ENCODE measurements at places on chromosomes 2 and 18.

- no peak for DNase-seq
These were observed 32.2 kb upstream of the GMCL1 start for GRCh38 chr2:69797235-69797634.

- no peak for DNase-seq
These were observed 181.5 kb downstream of the TCF4 start for GRCh38 chr18:55406451-55406991.

DNA sequence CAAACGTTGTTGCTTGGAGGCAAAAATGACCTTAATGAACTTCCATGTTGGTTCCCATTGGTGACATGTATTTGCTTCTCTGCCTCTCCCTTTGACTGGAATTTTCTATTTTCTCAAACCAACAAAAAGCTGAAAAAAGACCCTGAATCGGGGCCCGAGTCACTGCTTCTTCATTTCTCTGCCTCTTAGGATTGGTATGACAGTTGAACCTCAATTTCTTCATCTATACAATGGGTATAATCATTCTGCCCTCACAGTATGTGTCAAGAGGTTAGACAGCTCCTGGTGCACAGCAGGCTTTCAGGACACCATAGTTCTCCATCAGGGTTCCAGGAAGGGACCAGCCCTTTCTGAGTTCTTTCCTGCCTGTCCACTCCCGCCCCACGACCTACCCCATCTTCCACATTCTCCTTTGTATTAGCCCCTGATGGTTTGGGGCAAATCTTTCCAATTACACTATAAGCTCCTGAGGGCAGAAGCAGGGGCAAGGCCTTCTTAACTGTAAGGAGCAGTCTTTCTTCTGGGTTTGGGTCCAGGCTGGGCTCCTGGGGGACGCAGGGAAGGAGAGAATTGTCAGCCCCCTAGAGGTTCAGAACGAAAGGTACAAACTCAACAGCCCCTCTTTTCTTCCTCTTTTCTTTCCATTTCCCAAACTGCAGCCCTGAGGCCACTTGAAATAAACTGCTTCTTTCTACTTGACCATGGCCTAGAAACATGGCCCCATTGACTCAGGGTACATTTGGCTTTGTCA lies 6.3 kb upstream of the PKDCC start:
- DNase-seq = no peak

- DNase-seq = peak; percentile 10
These were observed 808.1 kb downstream of the RNF144A start for GRCh38 chr2:7725171-7725849.

GRCh38 chr2:241857572-241858121 lies 1.0 kb downstream of the PDCD1 start:
- no peak for DNase-seq

DNA sequence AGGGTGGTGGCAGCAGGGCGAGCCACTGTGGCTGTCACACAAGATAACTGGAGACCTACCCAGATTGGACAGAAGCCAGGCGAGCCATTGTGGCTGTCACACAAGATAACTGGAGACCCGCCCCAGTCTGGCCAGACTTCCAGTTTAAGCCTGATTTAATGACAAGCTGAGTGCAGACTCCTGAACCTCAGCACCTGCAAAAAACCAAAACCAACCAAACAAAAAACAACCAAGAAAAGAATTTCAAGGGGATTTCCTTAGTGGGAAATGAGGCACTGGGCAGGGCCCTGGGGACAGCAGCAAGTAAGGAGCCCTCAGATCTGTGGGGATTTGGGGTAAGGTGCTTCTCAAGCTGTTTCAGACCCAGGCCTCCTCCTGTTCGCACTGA lies 95.2 kb upstream of the BOD1L2 start:
- DNase-seq = no peak

- DNase-seq = no peak
These were observed 378.8 kb downstream of the PTPRM start for GRCh38 chr18:7945882-7946281.

- DNase-seq = no peak
These were observed 439 bp upstream of the PLEKHH2 start for GRCh38 chr2:43636621-43637020.

- DNase-seq = no peak
These were observed 147.6 kb upstream of the SMAD7 start for GRCh38 chr18:49098386-49098785.

DNA sequence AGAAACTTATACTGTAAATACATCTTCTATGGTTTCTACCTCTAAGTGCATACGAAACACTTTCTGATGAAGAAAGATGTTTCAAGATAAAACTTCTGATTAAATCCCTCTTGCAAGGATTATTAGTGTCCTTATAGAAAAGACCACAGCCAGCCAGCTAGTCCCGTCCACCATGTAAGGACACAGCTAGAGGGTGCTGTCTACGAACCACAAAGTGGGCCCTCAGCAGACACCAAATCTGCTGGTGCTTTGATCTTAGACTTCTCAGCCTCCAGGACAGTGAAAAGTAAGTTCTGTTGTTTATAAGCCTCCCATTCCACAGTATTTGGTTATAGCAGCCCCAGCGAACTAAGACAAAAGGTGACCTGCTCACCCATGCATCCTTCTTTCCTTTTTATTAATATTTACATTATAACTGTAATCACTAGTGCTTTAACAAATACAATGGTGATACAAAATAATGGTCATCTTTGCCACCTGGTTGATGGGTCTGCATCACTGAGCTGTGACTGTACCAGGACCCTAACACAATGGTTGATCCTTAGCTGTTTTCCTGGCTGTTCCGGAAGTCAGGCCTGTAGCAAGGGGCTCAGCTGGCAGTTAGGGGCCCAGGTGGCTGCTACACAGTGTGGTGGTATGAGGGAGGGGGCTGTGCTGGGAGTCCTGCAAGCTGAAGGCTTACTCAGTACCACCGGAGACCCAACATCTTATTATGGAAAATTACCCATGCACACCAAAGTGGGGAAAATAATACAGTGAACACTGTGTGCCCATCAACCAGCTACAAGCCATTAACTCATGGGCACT lies 108.5 kb upstream of the SMAD7 start:
- DNase-seq = no peak

DNA sequence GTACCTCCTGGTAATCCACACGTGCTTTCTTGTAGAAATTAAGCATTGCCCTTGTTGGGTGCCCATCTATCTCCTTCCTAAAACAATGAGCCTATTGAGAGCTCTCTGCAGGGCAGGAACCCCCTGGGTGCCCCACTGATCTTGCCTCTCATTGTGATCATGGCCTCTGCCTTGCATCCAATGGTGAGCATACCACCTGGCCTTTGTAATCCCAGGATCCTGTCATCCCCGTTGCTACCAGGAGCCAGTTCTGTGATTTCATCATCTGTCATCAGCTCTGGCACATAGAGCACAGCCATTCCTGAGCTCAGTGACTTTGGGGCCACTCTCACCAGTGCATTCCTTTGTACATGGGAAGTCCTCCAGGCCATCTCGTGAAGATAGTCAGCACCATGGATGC lies 381.0 kb upstream of the ID2 start:
- DNase-seq = no peak

DNA sequence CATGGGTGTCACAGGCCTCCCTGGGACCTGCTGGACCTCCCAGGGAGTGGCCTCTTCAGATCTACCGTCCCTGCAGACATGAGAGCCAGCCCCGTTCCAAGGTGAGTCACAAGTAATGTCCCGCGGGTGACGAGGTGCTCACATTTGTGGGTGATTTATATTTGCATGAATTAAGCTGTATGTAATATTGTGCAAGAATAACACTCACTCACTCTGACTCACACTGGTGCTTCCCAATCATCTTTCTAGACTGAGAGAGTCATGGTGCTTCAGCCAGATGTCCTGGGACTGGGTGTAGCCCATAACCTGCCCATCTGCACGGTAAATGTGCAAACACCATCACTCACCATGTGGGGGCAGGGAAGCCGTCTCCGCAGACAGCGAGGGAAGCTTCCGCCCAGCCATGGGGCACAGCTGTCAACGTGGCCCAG lies 347.5 kb upstream of the SALL3 start:
- peak; percentile 8 for DNase-seq

DNA sequence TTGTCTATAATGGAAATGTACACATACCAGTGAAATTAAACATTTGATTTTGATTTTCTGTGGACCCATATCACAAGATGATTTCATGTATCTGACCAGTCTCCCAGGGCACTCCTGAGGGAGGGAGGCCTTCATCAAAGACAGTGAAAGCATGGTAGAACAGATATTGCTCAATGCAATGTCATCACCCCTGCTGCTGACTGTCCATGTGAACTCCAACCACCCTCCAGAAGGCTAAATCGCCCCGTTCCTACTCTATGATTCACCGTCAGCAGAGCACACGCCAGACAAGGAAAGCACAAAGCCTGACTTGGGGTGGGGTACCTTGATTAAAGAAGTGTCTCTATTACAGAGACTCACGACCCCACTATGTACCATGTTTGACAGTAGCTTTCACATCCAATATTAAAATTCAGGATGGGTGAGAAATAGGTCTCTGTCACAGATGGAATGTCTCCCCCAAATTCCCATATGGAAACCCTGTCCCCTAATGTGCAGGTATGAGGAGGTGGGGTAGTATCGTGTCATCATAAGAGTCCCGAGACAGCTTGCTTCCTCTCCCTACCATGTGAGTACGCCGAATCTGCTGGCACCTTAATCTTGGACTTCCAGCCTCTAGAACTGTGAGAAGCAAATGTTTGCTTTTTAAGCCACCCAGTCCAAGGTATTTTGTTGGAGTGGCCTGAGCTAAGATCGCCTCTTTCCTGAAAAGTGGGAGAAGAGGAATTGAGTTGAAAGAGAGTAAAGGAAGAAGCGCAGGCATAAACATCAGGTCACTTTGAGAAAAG lies 42.4 kb downstream of the CYB5A start:
- peak; percentile 91 for DNase-seq

DNA sequence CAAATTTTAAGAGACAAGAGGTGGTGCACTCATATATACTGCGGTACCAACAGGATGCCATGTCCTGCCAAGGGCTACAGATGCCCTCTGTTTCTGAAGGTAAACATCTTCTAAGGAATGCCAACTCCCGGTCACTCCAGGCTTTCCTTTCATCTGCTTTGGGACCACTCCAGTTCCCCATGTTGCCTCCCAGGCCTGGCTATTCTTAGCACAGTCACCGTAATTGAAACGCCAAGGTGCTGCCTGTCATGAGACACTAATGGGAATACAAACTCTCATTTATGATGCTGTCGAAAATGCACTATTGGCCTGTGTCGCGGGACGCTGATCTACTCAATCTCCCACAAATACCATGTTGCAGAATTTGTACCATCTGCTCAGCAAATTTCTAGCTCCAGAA lies 79.6 kb downstream of the KLF7 start:
- DNase-seq = no peak
